Stimulated activated CD4-positive, alpha-beta T cell treated with anti-CD3 and anti-CD28 coated beads, TNF-alpha, amount 100 ng/mL, for 1 hour (primary cell): ENCODE measurements at places on chromosomes 12 and 14.

DNA sequence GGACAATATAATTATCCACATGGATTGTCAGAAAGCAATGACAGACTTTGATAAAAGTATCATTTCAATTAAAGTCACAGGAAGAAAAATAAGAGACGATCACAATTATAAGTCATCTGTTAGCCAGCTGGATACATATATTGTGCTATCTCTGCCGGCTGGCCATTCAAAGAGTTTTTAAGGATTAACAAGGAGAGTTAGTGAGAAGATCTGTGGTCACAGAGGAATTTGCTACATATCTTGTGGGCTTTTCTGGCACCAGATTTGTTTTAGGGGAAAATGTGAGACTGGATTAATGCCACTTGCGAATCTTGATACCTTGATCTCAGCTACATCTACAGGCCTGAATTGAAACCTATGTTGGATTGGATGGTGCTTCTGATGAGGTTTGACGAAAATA lies 90.9 kb upstream of the MANSC4 start:
- DNase-seq = no peak

DNA sequence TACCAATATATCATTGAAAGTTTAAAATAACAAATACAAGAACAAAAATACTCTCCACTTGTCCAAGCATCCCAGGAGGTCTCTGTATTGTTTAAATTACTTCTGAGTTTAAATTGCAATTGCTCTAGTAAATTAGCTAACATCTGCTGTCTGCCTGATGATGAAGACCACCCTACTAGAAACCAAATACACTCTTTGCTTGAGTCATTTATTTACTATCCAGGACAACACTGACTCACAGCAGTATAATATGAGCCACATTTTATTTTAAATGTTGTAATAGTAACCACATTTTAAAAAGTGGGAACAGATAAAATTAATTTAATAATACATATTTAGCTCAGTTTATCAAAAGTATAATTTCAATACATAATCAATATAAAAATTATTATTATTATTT lies 62.9 kb upstream of the EEA1 start:
- DNase-seq = no peak

GRCh38 chr14:106845286-106846087 lies 1319.1 kb downstream of the TMEM121 start:
- DNase-seq = peak; percentile 10

- DNase-seq = no peak
Observed at GRCh38 chr14:104863923-104864266, 1.2 kb upstream of the CEP170B start.

DNA sequence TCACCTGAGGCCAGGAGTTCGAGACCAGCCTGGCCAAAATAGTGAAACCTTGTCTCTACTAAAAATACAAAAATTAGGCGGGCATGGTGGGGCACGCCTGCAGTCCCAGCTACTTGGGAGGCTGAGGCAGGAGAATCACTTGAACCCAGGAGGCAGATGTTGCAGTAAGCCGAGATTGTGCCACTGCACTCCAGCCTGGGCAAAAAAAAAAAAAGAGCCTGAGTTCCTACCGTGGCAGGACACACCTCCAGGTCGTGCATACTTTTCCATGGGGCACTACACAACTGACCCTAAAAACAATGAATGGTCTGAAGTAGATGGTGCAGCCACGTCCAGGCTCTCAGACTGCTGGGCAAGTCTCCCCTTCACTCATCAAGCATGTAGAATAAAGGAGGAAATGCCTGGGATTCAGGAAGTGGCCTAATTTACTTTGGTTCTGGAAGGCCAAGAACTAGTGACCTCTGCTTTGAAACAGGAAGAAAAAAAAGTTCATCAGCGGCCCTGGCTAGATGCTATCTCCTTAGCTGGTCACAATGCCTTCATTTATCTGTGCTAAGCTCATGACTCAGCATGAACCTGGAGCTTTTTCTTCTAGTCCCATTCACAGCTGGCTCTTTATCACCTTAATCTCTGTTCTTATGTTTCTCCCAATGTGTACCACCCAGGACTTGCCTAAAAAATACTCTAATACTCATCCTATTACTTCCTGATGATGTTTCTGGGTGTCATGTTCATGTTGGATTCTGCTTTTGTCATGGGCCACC lies 55.8 kb upstream of the OR6J1 start:
- no peak for DNase-seq

- no peak for DNase-seq
Observed at GRCh38 chr14:88232771-88233170, 90.3 kb downstream of the KCNK10 start.

GRCh38 chr12:107045186-107045585 lies 48.2 kb downstream of the CRY1 start:
- DNase-seq = no peak
